Stimulated activated CD8-positive, alpha-beta memory T cell treated with anti-CD3 and anti-CD28 coated beads, Interleukin-7, amount 100 ng/mL, for 24 hours (primary cell): ENCODE measurements at places on chromosomes 16 and 17.

DNA sequence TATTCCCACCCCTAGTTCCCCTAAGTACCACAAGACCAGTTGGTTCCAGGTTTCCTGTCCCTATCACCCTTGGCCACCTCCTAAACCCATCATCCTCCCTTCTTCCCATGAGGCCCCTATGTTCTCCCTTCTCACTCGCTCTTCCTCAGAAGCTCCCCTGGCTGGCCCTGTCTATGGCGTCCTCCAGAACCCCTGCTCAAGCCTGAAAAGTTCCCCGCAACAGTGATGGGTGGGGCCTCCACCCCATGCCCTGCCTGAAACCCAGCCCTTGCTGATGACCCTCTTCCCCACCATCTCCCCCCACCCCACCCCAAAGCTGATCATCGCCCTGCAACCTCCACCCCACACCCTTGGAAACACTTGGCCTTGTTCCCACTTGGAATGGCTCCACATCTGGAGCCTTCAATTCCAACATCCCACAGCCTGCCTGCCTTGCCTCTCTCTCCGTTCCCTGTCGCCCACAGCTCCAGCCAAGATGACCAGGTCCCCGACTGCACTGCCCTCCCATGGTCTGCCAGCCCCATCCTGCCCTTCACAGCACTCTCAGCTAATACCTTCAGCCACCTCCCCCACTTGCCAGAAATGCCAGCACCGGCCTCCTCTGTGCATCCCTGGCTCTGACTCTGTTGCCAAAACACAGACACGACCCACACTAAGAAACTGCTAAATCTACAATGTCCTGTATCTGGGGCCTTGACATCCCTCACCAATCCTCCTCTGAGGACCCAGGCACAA, 10.5 kb downstream of the OSBPL7 start:
- DNase-seq: no peak

GRCh38 chr16:8753416-8754054, 43.9 kb downstream of the TMEM186 start:
- no peak for DNase-seq

- no peak for DNase-seq
Measured at GRCh38 chr17:15289285-15290183, 24.4 kb upstream of the PMP22 start.

- no peak for DNase-seq
Measured at GRCh38 chr17:5823219-5823618, 238.9 kb upstream of the NLRP1 start.

DNA sequence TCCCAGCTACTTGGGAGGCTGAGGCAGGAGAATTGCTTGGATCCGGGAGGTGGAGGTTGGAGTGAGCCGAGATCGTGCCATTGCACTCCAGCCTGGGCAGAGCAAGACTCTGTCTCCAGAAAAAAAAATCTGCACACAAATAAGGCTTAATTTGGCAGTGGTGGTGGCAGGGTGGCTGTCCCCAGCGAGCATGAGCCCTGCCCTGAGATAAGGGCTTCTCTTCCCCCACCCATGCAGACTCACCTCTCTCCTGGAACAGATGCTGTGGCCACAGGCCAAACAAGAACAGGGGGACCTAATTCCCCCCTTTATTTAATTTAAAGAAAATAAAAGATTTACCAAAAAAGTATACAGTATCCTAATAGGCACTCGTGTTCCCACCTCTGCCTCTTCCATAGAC, 157.2 kb downstream of the RAB11FIP4 start:
- no peak for DNase-seq

GRCh38 chr17:65143889-65144604, 6.9 kb downstream of the RGS9 start:
- DNase-seq: no peak

GRCh38 chr17:31269578-31269983, 27.5 kb downstream of the OMG start:
- no peak for DNase-seq

- peak; percentile 25 for DNase-seq
Measured at GRCh38 chr17:81832608-81833159, 407 bp downstream of the MCRIP1 start.

DNA sequence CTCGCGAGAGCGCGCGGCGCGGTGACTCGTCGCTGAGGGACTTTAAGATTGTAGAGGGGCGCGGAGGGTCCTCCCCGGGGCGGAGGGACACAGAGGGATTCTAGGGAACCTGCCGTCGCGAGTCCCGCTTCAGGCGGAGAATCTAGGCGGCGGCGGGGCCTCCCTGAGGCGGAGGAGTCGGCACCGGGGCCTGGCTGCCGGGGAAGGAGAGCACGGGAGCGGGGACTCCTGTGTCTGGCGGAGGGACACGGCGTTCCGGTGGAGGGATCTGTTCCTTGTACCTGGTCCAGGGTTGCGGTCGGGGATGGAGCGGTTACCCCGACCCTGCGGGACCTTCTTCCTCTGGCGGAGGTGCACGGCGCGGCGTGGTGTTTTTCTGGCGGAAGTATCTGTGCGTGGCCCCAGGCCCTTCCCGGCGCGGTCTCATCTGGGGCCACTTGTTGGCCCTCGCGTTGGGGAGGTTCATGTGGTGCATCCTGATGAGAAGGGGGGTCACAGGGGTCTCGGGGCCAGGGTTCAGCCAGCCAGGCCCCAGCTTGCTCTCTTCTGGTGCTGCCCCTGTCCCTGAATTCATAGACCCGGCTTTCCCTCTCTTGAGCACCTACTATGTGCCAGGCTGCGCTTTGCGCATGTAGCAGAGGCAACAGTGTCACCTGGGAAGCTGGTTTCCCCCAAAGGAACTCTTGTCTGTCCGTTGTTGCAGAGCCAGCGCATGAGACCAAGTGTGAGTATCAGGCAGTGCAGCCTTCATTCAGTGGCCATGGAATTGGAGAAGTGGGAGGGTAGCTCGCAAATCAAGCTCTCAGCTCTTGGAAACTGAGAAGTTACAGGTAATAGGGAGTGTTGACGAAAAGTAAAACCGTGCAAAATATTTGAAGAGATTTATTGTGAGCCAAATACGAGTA, 563 bp upstream of the ZKSCAN2 start:
- DNase-seq: peak; percentile 64
